Activated naive CD4-positive, alpha-beta T cell (primary cell): ENCODE measurements at places on chromosomes 16 and 17.
A peak's percentile ranks its signal among the peaks of the same experiment; 100 is the strongest.

- DNase-seq: no peak
These were observed 7.2 kb upstream of the CD68 start for GRCh38 chr17:7572338-7572587.

- no peak for DNase-seq
These were observed 2.1 kb upstream of the TM4SF5 start for GRCh38 chr17:4769628-4770027.

GRCh38 chr16:76835339-76835738 is 355.7 kb upstream of the MON1B start:
- DNase-seq: no peak

DNA sequence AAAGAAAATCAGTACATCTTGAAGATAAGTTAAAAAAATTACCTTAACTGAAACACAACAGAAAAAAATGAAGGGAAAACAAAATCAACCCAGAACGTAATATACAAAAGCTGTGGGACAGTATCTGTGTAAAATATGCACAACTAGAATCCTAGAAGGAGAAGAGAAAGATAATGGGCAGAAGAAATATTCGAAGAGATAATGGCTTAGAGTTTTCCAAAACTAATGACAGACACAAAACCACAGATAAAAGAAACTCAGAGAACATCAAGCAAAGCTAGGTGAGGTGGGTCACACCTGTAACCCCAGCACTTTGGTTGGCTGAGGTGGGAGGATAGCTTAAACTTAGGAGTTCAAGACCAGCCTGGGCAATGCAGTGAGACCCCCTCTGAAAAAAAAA is 117.1 kb downstream of the TRIM37 start:
- no peak for DNase-seq

GRCh38 chr17:45098081-45098868 is 34.0 kb downstream of the PLCD3 start:
- DNase-seq: no peak

DNA sequence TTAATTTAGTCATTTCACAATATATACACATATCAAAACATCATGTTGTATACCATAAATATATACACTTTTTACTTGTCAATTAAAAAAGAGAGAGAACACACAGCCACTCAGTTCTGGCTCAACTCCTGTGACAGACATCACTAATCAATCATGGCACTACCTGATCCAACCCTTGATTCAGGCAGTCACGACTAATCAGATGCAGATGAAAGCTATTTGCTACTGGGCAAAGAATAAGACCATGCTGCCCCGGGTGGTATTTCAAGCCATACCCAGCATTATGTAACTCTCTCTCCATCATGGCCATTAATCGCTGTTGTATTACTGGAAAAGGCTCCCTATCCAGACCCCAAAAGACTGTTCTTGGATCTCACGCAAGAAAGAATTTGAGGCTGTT is 345.7 kb downstream of the HAPSTR1 start:
- DNase-seq: no peak

- DNase-seq: no peak
These were observed 22.6 kb downstream of the PRDM7 start for GRCh38 chr16:90054554-90054953.

GRCh38 chr16:2970563-2970962 is 1.4 kb downstream of the PAQR4 start:
- no peak for DNase-seq

DNA sequence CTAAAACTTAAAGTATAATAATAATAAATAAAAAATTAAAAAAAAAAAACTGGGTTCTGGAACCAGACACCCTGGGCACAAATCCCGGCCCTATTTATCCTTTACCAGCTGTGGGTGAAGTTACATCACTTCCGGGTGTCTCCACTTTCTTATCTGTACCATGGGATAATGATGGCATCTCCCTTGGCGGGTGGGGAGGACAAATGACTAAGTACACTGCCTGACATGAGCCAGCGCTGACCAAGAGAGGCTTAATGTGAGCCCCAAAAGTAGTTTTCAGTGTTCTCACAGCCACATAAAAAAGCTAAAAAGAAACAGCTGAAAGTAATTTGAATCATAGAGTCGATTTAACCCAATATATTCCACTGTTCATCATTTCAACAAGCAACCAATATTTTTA is 424.9 kb downstream of the SOX9 start:
- no peak for DNase-seq

DNA sequence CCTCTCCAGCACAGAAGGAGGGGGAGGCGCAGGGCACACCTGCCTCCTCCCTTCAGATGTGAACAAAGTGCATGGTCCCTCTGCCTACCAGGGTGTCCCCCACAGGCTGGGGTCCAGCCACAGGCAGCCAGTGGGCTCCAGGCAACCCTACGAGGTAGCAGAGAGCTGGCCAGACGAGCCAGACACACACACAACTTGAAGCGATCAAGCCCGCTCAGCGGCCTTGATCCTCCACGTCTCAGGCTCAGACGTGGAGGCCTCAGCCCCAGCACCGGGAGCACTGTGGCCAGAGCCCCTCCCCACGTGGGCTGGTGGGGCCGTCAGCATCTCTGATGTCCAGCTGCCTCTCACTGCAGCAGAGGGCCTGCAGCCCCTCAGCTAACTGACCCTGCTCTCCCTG is 8.5 kb downstream of the MCRIP1 start:
- no peak for DNase-seq

DNA sequence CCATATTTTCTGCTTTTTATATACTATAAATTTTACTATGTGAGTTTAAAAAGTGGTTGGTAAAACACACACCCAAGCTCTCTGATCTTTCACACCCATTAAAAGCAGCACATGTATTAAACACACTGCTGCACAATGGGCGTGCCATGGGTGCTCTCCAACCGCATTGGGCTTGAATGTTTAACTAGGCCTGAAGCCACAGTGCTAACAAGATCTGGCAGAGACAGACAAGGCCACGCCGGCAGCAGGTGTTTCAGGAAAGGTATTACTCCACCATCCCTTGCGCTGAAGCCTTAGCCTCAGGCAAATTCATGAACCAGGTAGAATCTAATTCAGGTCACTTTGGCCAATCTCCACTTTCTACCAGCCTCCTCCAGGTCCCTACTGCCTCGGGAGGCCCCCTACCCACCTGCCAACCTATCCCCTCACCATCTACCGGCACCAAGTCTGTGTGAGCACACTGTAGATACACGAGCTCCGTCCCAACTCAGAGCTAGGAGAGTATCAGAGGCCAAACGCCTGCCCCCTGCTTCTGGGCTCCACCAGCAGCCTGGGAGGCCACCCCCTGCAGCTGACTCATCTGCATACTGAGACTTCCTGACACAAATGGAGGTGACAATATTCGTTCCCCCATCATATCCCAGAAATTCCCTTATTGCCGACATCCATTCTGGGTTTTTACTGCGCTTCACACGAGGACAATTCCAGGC is 95.0 kb downstream of the ADCY9 start:
- no peak for DNase-seq

GRCh38 chr16:49596648-49597291 is 223.2 kb downstream of the C16orf78 start:
- no peak for DNase-seq

DNA sequence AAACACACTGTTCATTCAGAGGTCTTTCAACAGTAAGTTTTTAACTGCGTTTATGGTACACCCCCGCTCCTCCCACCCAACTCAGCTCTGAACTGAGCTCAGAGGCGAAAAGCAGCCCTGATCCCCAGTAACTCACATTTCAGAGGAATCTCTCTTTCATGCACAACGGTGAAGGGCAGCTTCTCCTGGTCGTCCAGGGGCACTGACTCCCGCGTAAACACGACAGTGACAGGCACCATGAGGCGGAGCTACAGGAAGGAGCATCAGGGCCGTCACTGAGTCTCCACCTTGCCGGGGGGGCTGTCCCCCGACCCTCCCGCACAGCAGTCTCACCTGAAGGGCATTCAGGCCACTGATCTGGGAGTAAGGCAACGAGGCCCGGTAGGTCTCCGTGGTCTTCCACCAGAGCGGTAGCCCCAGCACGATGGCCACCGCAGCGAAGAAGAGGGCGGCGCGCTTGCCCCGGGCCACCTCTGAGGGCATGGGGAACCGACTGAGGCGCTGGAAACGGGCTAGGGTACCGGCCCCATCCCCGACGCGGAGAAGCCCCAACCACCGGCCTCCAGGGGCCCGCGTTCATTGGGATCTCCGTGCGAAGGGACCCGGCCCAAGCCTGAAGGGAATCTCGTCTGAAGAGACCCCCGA is 486 bp downstream of the PIGS start:
- peak; percentile 24 for DNase-seq

DNA sequence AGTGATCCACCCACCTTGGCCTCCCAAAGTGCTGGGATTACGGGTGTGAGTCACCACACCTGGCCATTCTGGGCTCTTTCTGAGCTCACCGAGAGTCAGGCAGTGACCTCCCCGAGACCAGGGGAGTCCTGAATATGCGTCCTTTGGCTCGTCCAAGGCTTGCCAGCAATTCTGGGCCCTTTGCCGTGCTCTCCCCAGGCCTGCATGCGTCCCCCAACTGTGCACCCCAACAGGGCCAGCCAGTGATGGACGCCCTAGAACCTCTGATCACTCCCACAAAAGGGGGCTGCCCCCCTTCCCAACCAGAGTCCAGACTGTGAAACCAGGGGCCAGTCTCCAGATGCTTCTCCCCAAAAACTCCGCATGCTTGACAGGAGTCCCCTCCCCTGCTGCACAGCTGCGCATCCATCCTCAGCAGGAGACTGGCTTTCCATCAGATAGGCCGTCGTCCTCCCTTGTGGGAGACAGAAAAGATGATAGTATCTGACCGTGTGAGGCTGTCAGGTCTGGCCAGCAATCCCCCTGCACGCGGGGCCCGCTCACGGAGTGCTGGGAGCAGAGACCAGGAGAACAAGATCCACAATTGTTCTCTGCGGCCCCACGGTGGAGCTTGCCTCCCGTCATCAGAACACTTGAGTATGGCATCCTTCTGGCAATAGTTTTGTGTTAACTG is 15.5 kb downstream of the HS3ST6 start:
- DNase-seq: no peak

- DNase-seq: no peak
These were observed 491 bp downstream of the TRAP1 start for GRCh38 chr16:3716831-3717234.

DNA sequence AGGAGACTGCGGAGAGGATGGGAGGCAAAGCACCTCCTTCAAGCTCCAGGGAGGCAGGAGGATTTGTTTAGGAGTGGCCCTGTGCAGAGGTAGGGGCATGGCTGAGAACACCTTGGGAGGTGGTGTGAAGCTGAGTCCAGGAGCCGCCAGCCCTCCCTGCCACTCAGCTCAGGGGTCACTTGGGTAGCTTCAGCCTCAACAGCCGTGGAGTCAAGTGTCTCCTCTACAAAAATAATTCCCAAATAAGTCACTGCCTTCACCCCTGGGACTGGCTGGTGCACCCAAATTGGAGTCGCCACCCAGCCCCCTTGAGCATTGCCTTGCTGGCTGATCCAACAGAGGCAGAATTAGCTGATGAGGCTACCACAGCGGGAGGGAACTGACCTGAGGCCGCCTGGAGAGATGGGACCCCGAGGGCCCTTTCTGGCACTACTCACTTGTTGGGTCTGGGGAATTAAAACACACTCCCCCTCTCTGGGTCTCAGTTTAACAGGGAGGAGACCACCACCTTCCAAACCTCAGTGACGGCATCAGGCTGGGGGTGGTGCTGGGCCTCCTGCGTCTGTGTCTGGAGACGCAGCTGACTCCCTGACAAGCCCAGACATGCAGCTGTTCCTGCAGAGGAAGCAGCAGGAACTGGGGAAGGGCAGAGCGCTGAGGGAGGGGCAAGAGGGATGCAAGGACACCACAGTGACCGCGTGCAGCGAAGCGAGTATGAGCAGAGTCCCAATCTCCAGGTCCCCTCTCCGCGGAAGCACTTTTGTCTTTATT is 87.9 kb upstream of the TOB1 start:
- DNase-seq: no peak

DNA sequence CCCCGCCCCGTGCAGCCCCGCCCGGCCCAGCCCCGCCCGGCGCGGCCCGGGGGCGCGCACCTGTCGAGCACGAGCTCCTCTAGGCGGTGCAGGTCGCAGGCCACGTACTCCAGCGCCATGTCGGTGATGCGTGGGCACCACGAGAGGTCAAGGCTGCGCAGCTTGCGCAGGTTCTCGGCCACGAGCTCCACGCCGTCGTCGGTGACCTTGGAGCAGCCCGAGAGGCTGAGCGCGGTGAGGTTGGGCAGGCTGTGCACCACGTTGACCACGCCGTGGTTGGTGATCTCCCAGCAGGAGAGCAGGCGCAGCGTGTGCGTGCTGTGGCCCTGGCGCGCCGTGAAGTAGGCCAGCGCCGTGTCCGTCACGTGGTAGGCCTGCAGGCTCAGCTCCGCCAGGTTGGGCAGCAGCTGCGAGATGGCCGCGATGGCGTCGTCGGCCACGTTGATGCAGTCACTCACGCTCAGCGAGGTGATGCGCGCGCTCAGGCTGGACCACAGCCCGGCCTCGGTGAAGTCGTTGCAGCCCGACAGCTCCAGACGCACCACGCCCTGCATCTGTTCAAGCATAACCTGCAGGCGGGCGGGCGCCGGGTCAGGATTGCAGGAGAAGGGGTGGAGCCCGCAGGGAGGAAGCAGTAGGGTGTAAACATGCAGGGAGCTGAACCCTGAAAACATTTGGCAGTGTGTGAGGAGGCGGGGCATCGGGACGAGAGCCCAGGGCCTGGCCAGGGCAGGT is 5.3 kb upstream of the WDR24 start:
- peak; percentile 40 for DNase-seq

DNA sequence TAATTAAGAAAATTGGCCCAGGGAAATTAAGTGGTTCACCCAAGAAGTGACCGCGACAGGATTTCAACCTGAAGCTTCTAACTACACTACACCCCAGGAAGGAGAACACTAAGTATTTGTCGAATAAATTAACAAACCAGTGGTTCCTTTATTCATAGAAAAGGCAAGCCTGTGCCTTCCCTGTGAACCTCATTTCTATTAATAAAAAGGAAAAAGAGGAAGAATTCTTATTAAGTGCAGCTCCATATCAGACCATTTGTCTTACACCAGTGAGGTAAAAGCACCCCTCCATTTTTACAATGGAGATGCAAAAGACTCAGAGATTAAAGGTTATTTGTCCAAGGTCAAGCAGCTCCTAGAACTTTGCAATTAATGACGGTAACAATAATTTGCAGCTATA is 1.7 kb downstream of the COPS3 start:
- no peak for DNase-seq

DNA sequence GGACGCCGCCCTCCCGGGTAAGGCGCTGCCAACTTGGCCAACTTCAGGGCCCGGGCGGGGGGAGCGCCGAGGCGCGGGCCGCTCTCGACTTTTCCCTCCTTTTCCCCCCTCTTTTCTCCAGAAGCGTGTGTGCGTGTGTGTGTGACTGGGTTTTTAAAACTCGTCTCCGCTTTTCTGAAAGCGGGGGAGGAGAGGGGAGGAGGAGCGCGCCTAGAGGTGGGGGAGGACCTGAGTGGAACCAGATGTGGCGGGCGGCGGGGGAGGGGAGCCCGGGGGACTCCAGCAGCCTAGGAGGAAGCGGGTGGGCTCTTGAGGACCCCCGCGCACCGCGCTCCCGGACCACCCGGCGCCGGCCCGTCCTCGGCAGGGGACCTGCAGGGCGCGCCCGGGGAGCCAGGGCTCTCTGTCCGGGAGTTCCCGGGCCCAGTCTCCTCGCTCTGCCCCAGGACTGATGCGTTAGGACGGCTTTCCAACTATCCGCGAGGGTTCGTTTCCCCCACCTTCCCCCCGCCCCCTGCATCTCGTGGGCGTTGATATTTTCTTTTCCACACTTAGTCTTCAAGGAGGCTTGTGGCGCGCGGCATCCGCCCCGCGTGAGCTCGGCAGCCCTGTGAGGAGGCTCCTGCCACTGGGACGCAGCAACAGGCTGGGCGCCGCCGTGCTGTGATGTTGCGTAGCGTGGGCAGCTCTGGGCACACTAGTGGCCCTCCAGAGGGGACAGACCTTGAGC is 599 bp downstream of the MRC2 start:
- DNase-seq: no peak
